ENCODE measurements at places on chromosomes 13 and 19.

DNA sequence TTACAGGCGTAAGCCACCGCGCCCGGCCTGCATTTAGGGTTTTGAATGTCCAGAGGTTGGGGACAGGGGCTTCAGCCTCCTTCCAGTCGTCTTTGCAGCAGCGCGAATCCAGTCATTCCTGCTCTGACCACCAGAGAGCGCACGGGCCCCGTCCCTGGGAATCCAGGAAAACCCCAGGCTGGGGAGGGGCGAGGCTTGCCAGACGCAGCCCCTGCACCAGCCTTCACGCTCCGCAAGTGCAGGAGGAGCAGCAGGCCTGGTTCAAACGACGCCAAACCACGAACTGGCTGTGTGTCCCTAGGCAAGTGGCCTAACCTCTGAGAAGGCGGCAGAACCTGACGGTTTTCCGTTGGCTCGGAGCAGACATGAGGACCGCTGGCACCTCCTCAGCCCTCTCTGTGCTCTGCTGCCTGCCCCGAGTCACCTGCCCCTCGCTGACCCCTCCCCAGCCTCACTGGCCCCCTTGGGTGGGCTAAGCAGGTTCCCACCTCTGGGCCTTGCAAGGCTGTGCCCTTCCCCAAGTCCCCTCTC is 2.0 kb upstream of the RNF126 start:
- DNase-seq = peak; percentile 79

DNA sequence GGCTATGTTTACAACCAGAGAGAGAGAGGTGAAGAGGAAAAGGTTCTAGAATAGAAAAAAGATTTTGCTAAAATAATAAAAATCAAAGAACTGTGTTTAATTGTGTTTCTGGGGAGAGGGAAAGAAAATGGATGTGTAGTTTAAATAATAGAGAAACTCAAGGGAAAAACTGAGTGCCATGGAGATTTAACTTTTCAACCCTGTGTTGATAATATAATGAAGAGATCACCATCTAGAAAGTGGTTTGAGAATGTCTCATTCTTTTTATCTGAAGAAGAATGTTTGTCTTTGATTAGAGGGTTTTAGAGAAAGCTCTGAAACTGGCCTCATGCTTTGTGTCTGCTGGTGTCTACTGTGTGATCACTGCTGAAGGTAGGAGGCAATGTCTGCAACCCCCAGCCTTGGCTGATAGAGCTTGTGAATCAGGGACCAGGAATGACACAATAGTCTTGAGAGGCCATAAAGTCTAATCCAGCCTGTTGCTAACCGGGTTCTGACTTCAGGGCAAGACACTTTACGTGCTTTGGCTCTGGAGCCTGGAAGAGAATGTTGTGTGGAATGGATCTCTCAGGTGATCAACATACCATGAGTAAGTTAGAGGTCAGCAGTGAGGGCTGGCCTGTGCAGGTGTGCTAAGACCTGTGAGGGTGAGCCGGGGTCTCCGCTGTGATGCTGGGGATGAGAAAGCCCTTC is 5.4 kb downstream of the COL4A2 start:
- no peak for DNase-seq

DNA sequence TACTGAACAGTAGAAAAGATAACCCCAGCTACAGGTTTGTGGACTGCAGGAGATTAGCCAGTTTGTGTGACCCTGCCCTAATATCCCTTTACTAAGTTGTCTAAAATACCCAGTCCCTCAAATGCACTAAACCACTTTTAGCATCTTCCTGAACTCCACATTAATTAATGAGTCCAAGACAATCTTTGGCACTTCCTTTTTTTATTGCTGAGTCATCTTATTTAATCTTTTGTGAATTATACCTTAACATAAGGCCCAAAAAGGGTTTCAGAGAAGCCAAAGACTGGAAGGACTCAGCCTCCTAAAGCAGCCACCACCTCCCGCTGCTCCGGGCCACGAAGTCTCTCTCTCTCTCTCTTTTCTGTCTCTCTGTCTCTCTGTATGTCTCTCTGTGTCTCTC is 48.8 kb upstream of the PDCD5 start:
- DNase-seq = no peak

DNA sequence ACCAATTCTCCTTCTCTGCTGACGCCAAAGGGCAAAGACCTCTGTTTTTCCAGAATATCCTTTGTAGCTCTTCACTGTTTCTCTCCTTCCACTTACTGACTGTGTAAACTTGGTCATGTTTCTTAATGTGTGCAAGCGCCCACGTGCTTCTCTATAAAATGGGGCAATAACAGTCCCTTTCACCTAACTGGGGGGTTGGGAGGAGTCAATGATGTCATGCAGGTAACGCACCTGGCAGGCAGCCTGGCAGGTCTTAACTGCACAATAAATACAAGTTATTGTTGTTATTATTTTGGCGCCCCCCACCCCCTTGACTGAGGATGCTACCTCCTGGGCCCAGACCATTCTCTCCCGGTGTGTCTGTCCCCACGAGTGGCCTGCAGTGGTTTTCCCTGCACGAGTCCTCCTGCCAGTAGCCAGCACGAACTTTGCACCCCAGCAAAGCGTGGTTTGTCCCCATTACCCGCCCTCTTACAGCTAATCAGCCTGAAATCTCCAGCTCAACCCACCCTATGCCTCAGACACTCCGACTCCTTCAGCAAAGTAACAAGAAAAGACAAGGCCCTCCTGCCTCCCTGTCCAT is 5.3 kb downstream of the SBSN start:
- DNase-seq = no peak

GRCh38 chr13:79311386-79311785 is 94.7 kb downstream of the RBM26 start:
- DNase-seq = no peak

- peak; percentile 47 for DNase-seq
Observed at GRCh38 chr19:6738787-6739389, 592 bp upstream of the TRIP10 start.

DNA sequence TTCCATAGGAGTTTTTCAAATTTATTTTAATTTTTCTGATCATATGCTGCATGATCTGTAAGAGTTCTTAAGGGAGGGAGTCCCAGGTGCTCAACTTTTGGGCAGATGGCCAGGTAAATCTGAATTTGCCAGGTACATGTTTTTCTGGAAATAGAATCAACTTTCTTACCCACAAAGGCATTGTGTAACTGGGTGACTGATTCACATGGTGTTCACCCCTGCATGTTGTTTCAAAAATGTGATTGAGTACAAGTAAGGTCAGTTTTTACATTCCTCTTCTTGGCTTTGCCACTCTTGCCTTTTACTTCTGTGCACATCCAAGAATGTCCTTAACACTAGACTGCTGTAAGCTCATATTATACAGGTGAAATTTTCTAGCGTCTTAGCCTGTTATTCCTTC is 30.4 kb downstream of the RB1 start:
- DNase-seq = no peak

DNA sequence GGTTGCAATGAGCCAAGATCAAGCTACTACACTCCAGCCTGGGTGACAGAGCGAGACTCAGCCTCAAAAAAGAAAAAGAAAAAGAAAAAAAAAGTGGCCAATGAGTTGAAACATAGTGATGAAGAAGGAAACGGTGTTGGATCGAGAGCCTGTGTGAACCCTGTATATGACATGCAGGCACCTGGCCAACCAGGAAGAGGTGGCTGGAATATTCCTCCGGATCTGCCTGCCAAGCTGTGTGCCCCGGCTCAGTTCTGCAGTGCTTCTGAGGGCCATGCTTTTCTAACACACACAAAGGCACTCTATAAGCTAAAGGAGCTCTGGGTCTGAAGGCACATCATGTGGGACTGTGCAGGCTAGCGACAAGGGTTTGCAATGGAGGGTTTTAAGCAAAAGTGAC is 3.7 kb upstream of the ZNF444 start:
- DNase-seq = no peak

DNA sequence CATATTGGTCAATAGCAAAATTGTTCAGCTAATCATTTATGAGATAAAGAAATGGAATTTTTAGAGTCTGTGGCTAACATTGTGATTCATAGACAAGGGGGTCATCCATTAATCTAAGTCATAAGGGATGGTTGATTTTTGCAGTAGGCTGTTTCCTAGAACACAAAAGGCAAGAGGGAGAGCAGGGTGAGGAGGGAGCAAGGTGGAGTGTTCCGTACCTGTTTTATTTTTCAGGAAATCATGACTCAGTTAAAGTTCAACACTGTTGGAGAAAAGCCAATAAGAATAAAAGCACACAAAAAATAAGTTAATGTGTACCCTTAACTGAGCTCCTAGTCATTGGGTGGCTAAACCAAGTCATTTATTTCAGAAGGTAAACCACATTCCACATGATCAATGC is 512.4 kb upstream of the ATXN8OS start:
- DNase-seq = no peak

DNA sequence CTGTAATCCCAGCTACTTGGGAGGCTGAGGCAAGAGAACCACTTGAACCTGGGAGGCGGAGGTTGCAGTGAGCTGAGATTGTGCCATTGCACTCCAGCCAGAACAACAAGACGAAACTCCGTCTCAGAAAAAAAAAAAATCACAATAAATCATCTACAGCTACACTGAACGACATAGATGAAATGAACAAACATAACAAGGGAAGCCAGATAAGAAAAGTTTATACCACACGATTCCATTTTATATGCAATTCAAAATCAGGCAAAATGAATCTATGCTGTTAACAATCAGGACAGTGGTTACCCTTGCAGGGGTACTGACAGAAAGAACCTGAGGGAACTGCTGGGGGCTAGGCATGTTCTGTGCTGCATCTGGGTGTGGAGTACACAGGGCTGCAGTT is 5.7 kb downstream of the XRCC1 start:
- no peak for DNase-seq

- DNase-seq = no peak
Observed at GRCh38 chr19:55368701-55369563, 1.3 kb downstream of the IL11 start.

GRCh38 chr13:49502954-49503353 is 7.2 kb downstream of the PHF11 start:
- DNase-seq = no peak

DNA sequence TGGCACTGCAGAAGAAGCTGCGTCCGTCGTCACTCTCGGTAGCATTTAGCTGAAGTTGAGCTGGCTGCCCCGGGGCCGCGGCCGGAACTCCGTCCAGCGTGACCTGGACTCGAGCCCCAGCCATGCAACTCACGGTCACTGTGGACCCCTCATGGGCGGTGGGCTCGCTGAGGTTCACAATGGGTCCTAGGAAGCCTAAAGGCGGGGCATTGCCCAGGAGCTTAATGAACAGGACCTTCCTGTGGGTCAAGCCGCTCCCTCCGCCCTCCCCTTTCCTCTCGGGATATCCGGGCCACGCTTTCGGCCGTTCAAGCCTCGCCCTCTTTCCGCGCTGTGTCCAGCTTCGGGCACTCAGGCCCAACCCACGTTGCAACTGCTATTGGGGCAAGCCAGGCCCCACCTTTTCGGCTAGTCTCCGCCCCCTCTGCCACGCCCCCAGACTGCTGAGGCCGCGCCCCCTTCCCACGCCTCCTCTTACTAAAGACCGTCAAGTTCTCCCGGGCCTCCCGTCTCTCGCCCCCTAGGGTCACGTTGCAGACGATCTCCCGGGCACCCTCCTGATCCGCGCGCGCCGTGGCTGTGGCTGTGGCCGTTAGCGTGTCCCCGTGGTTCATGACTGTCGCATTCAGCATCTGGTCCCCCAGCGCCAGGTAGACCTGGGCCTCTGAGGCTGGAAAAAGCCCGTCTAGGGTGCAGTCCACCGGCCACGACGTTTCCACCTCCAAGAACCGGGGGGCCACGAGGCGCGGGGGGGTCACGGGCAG is 1.4 kb upstream of the RAVER1 start:
- DNase-seq = peak; percentile 55

- no peak for DNase-seq
Observed at GRCh38 chr13:82713687-82714405, 1168.4 kb downstream of the SLITRK1 start.

GRCh38 chr19:7013678-7014077 is 7.6 kb downstream of the MBD3L2B start:
- DNase-seq = no peak

- no peak for DNase-seq
Observed at GRCh38 chr19:51399231-51399630, 8.8 kb upstream of the C19orf84 start.

- no peak for DNase-seq
Observed at GRCh38 chr13:77511552-77511951, 24.0 kb upstream of the SCEL start.

- no peak for DNase-seq
Observed at GRCh38 chr13:68027306-68027705, 797.2 kb upstream of the PCDH9 start.

GRCh38 chr13:70362820-70363570 is 254.7 kb upstream of the KLHL1 start:
- no peak for DNase-seq

DNA sequence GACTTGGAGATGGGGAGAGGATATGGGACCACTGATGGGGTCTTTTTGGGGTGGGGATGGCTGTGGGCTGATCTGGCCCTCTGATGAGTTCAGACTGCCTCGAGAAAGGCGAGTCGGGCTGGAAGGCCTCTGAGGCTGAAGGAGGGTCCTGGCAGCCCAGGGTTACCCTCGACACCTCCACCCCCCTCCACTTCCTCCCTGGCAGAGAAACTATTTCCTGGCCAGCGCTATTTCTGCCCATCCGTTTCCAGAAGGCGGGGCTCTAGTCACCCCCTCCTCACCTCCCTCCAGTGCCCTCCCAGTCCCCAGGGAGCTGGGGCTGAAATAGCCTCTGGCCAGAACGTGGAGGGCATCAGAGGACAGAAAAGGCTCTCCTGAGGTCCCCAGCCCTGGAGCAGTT is 9.7 kb downstream of the EXOC3L2 start:
- DNase-seq = no peak

DNA sequence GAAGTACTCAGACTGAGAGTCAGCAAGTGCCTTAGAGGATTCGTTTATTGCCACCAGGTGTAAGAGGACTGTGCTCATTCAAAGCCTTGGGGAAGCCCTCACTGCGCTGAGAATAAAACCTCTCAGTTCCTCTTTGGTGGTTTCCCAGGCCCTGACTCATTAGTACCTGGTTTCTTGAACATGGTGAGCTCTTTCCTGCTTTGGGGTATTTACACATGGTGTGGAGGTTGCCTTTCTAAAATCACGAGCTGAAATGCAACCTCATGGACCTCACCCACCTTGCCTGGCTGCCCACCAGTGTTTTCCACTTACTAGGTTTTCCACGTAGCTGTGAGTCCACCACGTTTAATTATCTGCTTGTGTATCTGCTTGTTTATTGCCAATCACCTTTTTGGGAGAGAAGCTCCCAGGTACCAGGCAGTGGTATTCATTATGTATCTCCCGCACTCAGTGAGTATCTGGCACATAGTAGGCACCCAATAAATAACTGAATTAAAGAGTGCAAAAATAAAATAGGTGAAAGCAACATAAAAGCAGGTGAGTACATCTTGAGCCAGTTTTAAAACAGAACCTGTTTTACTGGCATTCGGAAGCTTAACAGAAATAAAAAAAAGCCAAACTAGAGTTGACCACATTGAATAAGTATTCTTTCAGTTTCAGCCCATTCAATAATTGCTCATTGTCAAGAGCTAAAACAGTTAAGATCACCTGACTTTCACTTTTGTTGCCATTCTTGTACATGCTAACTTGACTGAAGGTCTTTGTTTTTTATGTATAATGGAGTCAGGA is 533.0 kb downstream of the MYO16 start:
- peak; percentile 58 for DNase-seq

GRCh38 chr13:113552786-113553434 is 31.6 kb upstream of the TFDP1 start:
- DNase-seq = peak; percentile 11

Data from activated CD4-positive, alpha-beta memory T cell treated with anti-CD3 and anti-CD28 coated beads, Interleukin-2, amount 10 ng/mL, durations not matched to agents 7 days and 5 days (primary cell).